GM13976 (cell line): ENCODE measurements at places on chromosomes 7 and 10.

DNA sequence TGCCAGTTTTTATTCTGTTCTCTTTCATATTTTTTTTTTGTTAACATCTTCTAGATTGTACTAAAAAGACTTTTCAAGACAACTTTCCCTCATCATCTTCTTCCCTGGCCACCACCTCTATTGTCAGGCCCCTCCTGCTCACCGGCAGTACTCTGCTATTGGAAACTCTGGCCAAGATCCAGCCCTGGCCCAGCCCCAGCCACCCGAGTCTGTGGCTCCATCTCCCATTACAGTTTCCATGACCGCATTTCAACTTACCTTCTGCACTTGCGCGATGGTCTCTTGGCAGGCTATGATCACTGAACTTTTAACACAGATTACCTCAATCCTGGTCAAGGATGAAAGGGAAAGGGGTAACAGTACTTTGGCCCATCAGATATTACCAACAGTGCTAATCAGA is 137.7 kb upstream of the POM121L12 start:
- DNase-seq: no peak

DNA sequence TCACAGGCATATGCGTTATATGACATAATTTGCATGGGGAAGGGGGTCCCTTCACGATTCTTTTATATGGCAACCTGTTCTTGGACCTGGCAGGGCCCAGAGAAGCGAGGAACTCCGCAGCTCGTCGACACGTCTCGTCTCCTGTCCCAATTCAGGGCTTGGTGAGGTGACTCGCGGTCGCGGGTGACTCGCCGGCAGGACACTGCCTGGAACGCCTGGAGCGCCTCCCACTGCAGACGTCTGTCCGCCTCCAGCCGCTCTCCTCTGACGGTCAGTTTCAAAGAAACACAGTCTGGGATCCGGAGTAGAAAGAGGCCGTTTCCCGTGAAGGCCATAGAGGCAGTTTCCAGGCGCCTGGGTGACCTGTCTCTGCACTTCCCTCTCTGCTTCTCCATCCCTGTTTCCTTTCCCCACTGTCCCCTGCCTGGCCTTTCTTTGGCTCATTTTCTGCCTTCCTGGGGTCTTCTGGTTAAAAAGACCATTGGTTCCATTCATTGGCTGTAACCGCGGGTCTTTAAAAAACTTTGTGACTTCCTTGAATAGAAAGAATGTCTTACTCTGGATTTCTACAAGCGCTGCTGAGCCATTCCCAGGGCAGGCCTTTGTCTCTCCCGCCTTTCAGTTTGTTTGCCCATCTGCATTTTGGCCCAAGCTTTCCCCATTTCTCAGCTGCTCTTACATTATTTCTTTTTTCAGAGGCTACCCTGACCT is 1.2 kb downstream of the UPP1 start:
- no peak for DNase-seq

- DNase-seq: no peak
Observed at GRCh38 chr7:5755704-5756504, 25.6 kb downstream of the RNF216 start.

DNA sequence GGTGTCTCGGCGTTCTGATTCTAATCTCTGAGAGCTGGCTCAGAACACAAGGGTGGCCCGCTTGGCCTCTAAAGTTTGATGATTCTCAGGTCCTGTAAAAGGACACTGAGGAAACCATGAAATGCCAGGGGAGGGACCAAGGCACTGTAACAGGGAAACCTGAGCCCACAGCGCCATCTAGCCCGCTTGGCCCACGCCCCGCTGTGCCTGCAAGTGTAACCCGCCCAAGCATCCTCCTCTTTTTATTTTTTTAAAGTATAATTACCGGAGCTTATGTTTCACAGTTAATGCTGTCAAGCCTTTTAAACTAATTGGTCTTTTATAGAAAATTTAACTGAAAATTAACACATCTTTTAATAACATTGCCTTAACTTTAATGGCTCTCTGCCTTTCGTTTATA is 734.7 kb downstream of the KCNMA1 start:
- no peak for DNase-seq

DNA sequence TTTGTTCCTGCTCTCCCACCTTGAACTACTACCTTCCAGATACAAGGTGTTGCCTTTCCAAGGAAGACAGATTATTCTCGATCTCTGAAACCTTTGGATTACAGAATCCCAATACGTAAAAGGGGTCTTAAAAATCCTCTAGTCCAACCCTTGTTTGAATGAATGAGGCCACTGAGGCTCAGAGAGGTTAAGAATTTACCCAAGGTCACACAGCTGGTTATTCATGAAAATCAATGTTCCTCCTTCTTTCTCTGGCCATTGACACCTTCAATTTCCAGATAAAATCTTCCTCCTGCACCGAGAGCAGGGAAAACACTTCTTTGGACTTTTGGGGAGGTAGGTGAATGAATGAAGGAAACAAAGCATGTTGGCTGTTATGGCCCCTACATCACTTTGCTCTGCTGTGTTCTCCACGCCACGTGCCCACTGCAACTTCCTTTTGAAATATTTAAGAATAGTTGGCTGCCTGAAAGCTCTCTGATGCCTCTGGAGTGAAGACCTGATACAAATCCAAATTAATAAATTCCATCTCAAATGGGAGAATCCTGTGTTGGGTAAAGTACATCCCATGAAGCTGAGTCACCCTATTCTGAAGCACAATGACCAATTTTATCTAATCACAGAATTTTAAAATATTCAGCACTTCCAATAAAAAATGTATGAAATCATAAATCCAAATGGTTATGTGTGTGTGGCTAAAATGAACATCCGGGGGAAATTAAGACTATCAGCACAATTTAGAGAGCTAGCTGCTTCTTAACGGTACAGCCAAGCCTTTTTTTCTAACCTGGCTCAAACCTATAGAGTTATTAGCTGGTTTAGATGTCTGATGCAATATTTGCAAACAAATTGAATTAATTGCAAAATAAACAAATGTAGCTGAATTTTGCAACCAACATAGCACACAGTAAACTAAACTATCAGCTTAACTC is 7.3 kb downstream of the SVIL start:
- no peak for DNase-seq

GRCh38 chr10:51619365-51619764 is 80.0 kb downstream of the CSTF2T start:
- DNase-seq: no peak
